ENCODE measurements at places on chromosomes 12 and 14.

- DNase-seq, result no peak
Measured at GRCh38 chr12:123441523-123442164, 5.2 kb upstream of the RILPL2 start.

DNA sequence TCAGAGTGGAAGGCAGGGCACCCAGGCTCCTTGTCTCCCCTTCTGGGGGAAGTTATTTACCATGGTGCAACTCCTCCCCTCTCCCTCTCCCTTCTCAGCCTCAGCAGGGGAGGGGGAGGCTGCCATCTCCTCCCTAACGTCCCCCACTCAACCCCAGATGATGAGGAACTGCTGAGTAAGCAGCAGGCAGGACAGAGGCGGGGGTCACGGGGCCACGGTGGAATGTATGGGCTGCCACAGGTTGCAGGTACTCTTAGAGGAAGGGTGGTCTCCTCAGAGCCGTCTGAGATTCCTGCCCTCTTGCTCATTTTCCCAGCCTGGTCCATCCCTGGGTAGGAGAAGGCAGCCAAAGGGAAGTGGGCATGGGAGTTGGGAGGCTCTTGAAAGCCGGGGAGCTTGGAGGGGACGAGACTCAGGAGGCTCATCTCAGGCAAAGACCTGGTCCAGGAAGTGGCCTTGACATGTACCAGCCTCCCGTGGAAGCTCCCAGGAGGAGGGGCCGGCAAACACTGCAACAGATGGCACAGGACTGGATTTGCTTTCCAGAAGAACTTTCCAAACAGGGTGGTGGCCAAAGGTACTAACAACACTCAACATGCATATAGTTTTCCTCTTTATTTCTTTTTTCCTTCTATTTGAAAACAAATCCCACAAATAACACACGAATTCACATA, 19.0 kb downstream of the RIN3 start:
- no peak for DNase-seq

DNA sequence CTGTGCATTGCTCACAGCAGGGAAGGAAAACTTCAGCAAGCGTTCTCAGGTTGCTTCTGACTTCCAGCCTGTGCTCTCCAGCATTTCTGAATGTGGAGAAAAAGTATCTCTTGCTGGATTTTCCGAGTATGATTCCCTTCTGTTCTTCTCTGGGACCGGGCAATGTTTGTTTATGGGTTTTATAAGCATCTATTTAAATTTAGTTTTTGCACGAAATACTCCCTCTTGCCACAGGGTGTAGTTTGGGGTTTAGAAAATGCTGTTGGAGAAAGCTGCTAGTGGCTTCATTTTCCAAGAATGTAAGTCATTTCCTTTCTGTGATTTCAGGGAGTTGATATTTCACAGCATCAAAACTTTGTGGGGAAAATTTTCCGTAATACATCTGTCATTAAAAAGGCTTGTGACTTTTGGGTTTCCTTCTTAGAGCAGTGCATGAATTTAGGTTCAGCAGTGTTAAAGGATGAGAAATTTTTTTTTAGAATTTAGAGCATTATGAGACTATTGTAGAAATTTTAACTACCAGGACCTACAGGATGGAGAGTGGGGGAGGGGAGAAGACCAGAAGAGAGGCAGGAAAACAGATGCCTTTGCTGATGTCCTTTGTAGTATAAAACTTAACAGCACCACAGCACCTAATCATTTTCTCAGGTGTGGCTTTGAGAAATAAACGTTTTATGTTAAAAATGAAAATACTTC, 1.5 kb downstream of the FRMD6 start:
- no peak for DNase-seq

DNA sequence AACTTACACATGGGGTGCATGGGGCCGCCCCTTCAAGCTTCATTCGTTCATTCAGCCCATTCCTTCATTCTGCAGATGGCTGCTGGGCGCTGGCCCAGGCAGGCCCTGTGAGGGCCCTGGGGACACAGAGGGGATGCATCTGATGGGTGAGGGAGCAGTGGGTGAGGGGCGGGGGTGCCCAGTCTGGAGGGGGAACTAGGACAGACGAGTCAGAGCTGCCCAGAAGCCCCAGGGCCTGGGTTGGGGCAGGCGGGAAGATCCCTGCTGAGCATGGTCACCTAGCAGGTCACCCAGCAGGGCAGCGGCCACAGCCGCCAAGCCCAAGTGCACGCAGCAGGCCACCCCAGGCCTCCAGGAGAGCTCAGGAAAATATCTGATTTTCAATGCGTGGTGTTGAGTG, 14.1 kb downstream of the TRMT61A start:
- no peak for DNase-seq

- peak; percentile 82 for DNase-seq
Measured at GRCh38 chr12:39619660-39620433, at the start of gene ABCD2. Gene ABCD2, minus strand, starts transcription at chr12:39619803. Its CDS starts 188 bp downstream, at chr12:39619615.

GRCh38 chr12:3200032-3200617, 122.9 kb downstream of the TSPAN9 start:
- no peak for DNase-seq

GRCh38 chr14:44428231-44428945, 78.7 kb downstream of the FSCB start:
- no peak for DNase-seq

GRCh38 chr12:124904306-124905098, 9.9 kb downstream of the UBC start:
- DNase-seq, result no peak

- DNase-seq, result peak; percentile 98
Measured at GRCh38 chr14:73458183-73458976, at the start of gene NUMB. Gene NUMB, minus strand, starts transcription at chr14:73458546. Its CDS starts 102,795 bp downstream, at chr14:73355751.

GRCh38 chr14:72856530-72857266, 37.2 kb downstream of the DPF3 start:
- no peak for DNase-seq
